ENCODE measurements at places on chromosomes 6 and 20.

GRCh38 chr20:54525916-54526590 lies 50.7 kb downstream of the DOK5 start:
- no peak for DNase-seq

GRCh38 chr6:92847988-92848387 lies 571.4 kb downstream of the EPHA7 start:
- peak; percentile 41 for DNase-seq

DNA sequence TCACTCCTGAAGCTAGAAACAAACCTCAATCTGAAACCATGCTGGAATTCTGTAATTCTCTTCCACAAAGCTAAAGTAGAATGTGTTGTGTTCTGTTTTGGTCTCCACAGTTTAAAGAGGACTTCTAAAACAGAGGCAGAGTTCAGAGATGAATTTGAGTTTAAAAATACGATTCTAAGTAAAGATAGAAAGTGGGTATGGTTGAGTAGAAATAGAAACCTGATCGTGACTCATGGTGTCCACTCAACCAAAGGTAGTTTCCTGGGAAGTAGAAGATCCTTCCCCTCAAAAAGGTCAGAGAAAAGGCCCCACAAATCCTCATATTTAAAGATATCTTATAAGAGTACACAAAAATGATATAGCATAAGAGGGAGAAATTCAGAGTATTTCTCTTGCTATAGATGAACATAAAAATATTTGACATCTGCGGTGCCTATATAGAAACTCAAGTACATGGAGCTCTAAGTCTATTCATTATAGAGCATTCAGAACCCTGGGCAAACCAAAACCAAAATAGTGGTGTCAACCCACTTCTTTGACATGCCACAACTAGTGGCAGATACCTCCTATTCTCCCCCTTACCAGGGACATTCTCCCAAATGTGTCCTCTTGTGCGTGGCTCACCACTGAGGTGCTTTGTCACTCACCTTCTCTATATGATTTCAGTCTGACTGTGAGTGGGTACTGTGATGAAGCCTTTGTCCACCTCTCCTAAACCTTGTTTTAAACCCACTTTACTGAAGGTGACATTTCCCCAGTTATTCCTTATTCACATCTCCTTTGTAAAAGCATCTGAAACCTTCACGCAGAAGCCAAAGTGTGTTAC lies 84.5 kb downstream of the PLCB1 start:
- no peak for DNase-seq

- no peak for DNase-seq
These were observed 105.8 kb downstream of the QRSL1 start for GRCh38 chr6:106735136-106735633.

DNA sequence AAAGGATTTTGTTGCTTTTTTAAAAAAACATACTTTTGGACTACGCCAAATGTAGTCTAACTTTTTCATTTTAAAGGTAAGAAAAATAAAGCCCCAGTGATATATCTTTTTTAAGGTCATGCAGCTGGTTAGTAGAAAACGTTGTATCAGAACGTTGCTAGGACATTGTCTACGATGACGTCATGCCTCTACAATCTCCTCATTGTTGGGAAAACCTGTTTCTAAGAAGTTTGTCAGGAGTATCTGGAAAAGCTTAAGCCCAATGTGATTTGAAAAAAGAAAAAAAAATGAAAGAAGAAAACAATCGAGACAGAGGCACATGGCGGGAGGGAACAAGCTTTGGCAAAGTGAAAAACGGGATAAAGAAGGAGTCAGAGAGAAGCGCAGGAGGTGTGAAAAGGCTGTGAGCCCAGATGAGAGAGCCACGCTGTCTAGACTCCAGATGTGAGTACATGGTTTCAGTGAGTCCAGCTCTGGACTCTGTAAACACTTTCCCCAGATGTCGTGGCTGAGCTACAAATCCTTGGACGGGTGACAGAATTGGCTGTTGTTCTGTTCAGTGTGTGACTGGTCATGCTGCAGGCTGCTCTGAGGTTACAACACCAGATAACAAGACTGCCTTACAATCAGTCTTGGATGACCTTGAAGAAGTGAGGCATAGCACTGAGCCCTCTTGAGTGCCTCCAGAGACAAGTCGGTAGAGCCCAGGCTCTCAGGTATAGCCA lies 656.7 kb upstream of the ID4 start:
- no peak for DNase-seq

DNA sequence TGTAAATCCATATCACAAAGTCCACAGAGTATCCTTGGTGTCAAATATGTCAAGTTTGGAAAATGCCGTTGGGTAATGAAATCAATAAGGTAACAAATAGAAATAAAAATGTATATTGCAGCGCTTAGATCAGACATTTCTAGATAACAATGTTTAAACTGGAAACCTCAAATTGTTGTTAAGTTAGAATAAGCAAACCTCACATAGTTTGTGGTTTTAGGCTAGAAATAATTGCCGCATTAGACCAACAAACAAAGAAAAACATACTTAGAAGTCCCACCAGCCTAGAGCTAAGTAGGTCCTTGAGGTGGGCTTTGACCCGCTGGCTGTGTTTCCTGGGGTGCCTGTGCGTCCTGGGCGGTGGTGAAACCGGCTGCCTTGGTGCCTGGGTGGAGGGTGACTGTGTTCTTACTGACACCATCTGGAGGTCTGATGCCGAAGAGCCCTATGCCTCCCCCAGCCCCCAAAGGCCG lies 71.4 kb downstream of the DACT2 start:
- DNase-seq: no peak
